ENCODE measurements at places on chromosomes 13 and 19.

GRCh38 chr19:5893907-5894703, 9.5 kb downstream of the NDUFA11 start:
- DNase-seq: no peak

DNA sequence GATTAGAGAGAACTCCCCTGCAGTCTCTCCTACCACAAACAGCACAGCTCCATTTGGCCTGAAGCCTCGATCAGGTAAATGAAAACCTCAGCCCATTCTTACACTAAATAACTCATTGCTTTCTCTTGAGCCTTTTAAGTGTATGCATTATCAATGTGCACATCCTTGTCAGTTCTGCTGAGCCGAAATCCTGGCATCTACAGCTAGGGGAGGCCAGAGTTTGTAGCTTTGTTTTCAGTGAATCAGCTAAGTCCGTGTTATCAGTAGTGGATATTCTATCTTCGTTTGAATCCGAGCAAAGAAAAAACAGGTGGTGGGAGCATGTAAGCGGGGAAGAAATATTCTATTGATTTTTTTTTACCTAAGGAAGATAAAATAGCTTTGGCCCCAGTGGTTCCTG, 84.4 kb downstream of the ESD start:
- no peak for DNase-seq

- peak; percentile 98 for DNase-seq
These were observed 1.0 kb upstream of the TYROBP start for GRCh38 chr19:35908973-35909683.

- DNase-seq: no peak
These were observed 12.2 kb upstream of the CLC start for GRCh38 chr19:39749981-39750380.

GRCh38 chr13:98512774-98513665, 63.9 kb downstream of the STK24 start:
- DNase-seq: no peak

DNA sequence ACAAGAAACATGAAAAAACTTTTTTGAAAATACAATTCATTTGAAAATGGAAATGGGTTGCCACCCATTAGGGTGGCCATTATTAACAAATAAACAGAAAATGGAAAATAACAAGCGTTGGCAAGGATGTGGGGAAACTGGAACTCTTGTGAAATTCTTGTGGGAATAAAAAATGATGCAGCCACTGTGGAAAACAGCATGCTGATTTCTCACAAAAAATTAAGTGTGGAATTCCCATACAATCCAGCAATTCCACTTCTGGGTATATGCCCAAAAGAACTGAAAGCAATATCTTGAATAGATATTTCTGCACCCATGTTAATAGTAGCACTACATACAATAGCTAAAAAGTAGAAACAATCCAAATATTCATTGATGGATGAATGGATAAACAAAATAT, 165.2 kb downstream of the DCLK1 start:
- DNase-seq: no peak

DNA sequence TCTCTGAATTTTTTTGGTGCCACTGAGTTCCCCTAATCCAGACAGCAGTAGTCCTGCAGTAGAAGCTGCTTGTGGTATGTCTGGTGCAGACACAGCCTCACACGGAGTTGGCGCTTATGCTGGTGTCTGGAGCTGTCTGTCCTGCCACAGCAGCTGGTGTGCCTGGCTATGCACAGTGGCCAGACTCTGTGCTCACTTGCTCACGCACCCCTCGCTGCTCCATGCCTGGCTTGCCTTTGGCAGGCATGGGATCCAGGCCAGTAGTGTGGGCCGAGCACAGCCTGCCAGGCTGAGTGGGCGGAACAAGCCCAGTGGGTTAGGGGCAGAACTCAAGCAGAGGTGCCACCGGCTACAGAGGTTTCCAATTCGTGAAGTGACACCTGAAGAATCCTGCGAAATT, 845.9 kb upstream of the PCDH9 start:
- DNase-seq: no peak

GRCh38 chr19:30227661-30228112, 144.5 kb upstream of the ZNF536 start:
- DNase-seq: no peak

DNA sequence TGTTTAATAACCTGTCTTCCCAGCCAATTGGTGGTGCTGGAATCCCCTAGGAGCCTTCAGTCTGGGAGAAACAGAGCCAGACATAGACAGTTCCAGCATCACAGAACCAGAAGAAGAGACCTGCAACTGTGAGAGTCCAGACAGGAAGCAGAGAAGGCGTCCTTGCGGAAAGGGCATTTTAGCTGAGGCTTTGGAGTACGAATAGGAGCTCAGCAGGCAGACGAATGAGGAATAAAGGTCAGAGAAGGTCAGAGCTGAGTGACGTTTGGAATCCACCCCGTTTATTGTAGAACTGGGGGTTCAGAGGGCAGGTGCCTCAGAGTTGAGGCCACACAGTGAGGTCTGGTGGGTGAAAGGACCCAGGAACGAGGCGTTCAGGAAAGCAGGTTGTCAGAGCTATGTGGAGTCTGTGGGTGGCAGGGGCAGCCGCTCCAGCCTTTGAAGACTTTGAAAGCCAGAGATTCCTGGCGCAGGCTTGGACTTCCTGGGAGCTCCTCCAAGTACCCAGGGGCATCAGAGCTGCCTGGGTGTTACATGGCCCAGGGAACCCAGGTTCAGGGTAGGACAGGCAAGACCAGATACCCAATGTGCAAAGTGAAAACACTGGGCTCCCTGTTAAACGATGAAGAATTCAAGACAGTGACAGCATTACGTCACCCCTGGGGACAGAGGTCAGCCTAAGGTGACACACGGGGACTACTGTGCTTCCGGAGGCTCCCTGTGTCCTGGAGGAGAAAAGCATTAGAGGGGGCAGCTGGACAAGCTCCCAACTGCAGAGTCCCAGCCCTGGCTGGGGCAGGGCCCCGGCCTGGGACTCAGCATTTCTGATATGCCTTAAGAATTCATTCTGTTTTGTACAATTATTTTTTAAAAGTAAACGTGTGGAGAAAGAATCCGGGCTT, 5.5 kb downstream of the ARRDC2 start:
- no peak for DNase-seq

GRCh38 chr13:23715092-23715761, 145.0 kb downstream of the TNFRSF19 start:
- DNase-seq: no peak

DNA sequence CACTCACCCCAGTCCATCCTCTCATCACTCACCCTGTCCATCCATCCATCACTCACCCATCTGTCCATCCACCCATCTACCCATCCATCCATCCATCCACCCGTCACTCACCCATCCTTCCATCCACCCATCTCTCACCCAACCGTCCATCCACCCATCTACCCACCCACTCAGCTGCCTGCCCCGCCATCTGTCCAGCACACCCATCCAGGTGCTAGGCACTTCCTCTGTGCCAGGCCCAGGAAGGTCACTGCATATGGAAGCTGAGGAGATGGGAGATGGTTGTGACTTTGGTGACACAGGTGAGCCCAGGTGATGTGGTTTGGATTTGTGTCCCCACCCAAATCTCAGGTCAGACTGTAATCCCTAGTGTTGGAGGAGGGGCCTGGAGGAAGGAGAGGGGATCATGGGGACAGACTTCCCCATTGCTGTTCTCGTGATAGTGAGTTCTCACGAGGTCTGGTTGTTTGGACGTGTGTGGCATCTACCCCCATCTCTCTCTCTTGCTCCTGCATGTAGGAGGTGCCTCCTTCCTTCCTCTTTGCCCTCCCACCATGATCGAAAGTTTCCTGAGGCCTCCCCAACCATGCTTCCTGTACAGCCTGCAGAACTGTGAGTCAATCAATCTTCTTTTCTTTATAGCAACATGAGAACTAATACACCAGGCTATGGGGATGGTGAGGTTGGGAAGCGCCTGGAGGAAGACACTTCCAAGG, 15.9 kb upstream of the C13orf46 start:
- no peak for DNase-seq
